Esophagus squamous epithelium (tissue), 5 donors: ENCODE measurements at places on chromosomes 5 and 9.

- DNase-seq: no peak
Measured at GRCh38 chr5:127856292-127856691, 153.1 kb downstream of the CCDC192 start.

DNA sequence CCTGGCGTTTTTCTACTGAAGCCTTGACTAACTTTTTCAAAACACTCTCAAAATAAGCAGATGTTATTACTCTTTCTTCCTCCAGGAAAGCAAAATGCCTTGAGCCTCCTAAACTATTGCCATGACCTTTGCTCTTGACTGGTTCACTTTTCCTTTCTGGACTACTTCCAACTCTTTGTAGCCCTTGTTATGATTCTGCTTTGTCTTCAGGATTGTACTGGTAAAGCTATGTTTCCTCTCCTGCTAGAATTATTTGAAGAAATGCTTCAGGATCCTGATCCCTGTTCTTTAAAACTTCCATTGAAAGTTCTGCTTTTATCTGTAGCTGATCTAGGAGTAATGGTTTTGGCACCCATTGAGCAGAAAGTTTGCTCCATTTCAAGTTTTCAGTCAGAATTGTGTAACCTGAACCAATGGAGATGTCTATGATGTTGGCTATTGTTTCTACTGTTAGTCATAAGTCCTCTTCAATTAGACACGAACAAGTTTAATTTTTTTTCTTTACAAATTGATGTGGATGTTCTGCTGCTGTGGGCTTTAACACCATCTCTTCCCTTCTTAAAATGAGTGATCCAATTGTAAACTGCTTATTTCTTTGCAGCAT, 1356.4 kb downstream of the EFNA5 start:
- no peak for DNase-seq

DNA sequence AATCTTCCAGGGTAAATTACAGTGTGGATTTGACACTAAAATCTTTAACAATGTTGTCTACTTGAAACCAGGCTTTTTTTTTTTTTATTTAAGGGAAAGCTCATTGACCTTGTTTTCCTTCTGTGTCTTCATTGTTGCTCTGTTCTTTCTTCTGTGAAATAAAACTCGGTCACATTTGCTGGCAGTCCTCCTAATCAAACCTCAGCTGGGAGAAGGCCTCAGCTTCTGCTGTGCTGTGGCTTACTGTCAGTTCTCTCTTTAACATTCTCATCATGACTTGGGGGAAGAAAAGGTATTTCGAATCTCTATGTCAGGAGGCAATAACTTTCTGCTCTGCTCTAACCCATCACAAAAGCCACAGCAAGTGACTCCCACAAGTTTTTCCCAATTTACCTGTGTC, 268.9 kb downstream of the ZNF608 start:
- DNase-seq: no peak

DNA sequence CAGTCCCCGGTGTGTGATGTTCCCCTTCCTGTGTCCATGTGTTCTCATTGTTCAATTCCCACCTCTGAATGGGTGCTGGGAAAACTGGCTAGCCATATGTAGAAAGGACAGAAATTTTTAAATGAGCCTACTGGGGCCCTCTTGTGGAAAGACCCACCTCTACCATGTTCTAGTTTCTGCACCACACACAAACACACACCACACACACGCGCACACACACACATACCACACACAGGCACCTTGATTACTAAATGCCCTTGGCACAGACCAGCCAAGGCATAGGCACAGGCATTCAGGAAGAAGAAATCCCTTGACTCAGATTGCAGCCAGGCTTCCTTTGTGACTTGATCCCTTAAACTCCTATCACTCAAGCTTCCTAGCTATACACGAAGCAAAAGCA, 60.5 kb downstream of the SIL1 start:
- DNase-seq: no peak

DNA sequence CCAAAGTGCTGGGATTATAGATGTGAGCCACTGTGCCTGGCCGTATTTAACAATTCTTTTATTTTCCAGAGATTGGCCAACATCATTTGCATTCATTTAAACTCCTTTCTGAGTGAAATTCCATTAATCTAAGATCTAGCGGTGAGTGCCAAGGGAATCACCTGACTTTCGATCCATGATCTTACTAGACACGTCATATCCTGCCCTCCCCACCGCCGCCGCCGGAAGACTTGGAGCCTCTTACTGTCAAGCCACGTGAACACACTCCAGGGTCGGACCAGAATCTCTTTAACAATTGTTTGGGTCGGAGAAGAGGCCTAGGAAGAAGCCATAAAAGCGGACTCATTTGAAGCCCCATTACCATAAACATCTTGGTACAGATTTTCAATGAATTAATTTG, 12.9 kb downstream of the INPP5E start:
- no peak for DNase-seq

- no peak for DNase-seq
Measured at GRCh38 chr9:15843931-15844330, 291.1 kb downstream of the CCDC171 start.

DNA sequence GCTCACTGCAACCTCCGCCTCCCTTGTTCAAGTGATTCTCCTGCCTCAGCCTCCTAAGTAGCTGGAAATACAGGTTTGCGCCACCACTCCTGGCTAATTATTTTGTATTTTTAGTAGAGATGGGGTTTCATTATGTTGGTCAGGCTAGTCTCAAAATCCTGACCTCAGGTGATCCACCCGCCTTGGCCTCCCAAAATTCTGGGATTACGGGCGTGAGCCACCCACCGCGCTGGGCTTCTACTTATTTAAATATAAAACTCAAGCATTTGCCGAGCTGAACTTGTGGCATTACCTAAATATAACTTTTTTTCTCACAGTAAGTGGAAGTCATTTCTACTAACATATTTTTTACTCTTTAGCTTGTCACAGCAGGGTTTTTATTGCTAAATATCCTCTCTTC, 1356.3 kb upstream of the ACO1 start:
- no peak for DNase-seq

DNA sequence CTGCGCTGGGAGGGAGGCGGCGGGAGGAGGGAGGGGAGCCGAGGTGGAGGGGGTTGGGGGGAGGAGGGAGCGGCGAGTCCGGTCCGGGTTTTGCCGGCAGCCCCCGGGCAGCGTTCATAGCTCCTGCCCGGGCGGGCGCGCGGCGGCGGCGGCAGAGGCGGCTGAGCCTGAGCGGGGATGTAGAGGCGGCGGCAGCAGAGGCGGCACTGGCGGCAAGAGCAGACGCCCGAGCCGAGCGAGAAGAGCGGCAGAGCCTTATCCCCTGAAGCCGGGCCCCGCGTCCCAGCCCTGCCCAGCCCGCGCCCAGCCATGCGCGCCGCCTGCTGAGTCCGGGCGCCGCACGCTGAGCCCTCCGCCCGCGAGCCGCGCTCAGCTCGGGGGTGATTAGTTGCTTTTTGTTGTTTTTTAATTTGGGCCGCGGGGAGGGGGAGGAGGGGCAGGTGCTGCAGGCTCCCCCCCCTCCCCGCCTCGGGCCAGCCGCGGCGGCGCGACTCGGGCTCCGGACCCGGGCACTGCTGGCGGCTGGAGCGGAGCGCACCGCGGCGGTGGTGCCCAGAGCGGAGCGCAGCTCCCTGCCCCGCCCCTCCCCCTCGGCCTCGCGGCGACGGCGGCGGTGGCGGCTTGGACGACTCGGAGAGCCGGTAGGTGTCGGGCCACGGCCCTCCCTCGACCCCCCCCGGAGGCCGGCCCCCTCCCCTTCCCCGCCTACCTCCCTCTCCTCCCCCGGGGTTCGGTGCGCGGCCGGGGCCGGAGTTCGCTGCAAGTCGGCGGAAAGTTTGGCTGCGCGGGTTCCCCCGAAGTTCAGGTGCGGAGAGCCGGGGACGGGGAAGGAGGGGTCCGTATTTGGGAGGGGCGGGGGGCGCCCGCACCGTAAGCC, at the start of gene CXXC5:
Gene CXXC5, plus strand, starts transcription at position 145 of the 877 bp plus-strand sequence. CDS start 32,175 bp downstream, outside the sequence.
- no peak for DNase-seq

DNA sequence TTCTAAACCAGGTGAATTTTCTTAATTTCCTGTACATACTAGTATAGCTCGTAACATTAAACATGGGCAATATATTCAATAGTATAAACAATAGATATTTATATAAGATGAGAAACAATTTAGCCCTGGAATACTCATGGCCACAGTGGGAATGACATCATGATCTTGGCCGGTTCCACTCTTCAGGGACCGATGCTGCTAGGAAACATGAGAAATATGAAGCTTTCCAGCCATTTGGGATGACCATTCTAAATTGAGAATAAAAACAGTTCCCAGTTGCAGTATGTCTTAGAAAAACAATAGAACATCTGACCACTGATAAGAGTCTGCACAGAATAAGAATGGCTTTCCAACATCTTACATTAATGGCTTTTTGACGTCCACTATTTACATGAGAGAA, 33.3 kb upstream of the SLCO6A1 start:
- DNase-seq: no peak
